PC-9 (cell line): ENCODE measurements at places on chromosomes 12 and 14.
A peak's percentile ranks its signal among the peaks of the same experiment; 100 is the strongest.

GRCh38 chr14:73717711-73718417 is 3.7 kb upstream of the PNMA1 start:
- DNase-seq, result no peak

- no peak for DNase-seq
Observed at GRCh38 chr14:92323011-92323915, at the start of gene SLC24A4. Gene SLC24A4, plus strand, starts transcription at chr14:92323165. Its CDS starts 666 bp downstream, at chr14:92323831.

GRCh38 chr12:114918535-114919233 is 234.7 kb upstream of the TBX3 start:
- DNase-seq, result peak; percentile 88

GRCh38 chr14:102052522-102052921 is 34.3 kb downstream of the HSP90AA1 start:
- no peak for DNase-seq

GRCh38 chr12:52956987-52957386 is 8.1 kb downstream of the KRT18 start:
- no peak for DNase-seq

- no peak for DNase-seq
Observed at GRCh38 chr14:101122237-101123141, 219.0 kb upstream of the RTL1 start.

DNA sequence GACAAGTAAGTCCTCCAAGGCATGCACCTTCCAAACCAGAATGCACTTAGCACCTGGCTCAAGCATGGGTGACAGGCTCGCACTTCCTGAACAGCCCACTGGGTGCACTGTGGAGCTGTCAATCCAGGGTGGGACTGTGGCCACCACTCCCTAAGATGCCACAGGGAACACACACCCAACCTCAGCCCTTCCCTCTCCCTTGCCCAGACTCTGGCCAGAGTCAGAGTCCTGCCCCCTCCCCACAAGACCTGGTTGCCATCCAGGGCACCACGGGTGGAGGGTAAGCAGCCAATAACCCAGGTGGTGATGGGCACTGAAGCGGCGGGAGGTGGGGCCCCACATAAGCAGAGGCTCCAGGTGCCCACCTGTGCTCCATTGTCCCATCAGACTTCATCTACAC is 160.6 kb downstream of the MYRFL start:
- peak; percentile 18 for DNase-seq

- no peak for DNase-seq
Observed at GRCh38 chr14:86712727-86713126, 1182.8 kb downstream of the FLRT2 start.

- DNase-seq, result no peak
Observed at GRCh38 chr14:56806760-56807159, 3.5 kb downstream of the OTX2 start.

DNA sequence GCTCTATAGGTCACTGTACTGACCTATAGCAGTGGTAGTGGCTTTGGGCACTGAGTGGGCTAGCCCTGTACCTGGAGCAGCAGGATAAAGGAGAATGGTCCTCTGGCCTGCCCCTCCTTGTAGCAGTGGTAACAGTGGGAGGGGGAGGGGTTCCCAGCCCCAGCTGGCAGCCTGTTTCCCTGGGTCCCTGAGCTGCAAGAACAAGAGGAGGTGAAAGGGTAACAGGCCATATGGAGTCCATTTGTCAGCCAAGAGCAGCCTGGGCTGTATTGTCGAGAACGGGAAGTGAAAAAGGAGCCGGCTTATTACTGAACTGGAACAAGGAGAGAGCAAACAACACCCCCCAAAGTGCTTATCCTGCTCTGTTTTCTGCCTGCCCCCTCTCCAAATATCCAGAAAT is 73.8 kb upstream of the SRSF5 start:
- DNase-seq, result no peak

- no peak for DNase-seq
Observed at GRCh38 chr12:93094988-93095737, 166.1 kb upstream of the EEA1 start.

GRCh38 chr12:69476276-69477017 is 6.3 kb downstream of the FRS2 start:
- DNase-seq, result no peak

DNA sequence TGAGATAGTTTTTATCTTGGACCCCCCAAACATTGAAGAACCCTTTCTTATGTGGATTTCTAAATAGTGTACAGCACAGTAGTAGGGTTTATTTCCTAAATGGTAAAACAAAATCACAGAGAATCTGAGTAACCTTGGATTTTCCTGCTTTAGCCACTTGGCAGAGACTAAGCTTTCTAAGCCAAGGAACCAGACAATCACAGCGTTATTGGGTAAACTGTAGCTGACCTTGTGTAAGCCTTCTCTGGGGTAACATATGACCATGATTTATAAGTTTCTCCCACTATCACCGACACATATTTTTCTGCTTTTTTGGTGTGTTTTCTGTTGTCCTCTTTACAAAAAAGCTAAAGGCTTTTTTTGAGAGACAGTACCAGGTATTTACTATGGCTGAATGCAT is 136.3 kb upstream of the PZP start:
- no peak for DNase-seq

- no peak for DNase-seq
Observed at GRCh38 chr14:72610096-72610830, 283.6 kb downstream of the DPF3 start.

DNA sequence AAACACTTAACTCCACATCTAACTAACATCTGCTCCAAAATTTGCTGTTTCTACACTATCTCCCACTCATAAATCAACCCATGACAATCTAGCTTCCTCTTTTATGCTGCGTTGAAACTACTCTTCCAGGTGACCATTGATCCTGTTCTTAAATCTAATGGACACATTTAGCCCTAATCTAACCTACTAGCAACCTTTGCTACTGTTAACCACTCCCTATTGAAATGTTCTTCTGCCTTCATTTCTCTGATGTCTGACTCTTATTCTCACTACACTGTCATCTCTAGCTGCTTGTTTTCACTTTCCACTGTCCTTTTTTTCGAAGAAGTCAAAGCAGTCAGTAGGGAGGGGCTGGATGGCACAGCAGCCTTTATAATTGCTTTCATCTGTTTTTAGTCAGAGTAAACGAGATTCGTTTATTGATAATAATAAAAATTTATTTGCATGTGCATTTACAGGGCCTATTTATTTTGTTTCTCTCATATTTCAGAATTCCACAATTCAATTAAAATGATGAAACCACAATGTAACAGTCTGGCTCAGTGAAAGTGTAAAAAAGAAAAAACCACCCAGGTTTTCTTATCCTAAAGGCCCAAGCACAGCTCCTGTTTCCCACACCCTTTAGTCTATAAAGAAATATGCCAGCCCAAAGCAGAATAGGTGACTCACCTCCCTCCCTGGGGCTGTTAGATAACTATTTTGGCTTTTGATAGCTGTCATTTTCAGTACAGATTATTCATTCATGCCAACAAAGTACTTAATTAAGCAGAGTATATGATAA is 44.9 kb downstream of the ATP2B1 start:
- DNase-seq, result peak; percentile 73

DNA sequence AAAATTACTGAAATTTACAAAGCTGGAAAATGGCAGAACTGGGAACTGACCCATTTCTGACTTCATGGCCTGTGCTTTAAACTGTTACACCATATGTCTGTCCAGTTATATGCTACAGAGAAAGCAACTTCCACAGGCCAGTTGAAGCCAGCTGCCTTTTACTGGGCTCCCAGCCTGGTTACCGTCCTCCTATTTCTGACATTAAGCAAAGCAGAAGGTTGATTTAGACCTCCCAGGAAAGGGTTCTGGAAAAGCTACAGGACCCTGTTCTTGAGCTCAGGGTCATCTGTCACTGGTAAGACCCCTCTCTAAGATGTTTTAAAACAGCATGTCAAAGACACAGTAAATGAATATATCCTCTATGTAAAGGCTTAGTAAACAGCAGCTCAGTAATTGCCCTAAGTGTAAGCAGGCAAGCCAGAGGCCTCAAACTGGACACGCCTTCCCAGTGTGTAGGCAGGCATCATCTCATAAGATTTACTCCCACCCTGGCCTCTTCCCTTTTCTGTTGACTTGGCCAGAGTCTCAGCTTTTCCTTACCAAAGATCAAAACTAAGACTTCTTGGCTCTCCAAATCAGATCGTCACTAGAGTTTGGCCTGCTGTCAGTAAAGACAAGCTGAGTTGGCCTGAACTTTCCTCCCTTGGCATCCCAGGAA is 55.4 kb upstream of the RNU6-8 start:
- no peak for DNase-seq

DNA sequence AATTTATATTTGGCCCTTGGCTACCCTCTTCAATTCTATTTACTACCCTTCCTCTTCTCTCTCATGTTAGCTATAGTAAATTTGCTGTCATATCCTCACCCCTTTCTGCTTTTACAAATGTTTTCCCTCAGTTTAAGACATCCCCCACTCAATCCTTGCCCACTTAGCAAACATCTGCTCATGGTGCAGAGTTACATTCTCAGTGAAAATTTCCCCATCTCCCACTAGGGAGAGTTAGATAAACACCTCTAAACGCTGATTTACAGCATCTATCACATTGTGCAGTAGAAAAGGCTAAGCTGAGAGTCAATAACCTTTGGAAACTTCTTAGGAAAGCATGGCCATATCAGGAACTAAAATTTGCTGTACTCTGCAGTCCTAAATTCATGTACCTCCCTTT is 69.0 kb downstream of the DENND5B start:
- no peak for DNase-seq

GRCh38 chr12:118581371-118581770 is 205.0 kb downstream of the SUDS3 start:
- DNase-seq, result no peak

- no peak for DNase-seq
Observed at GRCh38 chr12:5661811-5662210, 229.9 kb downstream of the NTF3 start.

DNA sequence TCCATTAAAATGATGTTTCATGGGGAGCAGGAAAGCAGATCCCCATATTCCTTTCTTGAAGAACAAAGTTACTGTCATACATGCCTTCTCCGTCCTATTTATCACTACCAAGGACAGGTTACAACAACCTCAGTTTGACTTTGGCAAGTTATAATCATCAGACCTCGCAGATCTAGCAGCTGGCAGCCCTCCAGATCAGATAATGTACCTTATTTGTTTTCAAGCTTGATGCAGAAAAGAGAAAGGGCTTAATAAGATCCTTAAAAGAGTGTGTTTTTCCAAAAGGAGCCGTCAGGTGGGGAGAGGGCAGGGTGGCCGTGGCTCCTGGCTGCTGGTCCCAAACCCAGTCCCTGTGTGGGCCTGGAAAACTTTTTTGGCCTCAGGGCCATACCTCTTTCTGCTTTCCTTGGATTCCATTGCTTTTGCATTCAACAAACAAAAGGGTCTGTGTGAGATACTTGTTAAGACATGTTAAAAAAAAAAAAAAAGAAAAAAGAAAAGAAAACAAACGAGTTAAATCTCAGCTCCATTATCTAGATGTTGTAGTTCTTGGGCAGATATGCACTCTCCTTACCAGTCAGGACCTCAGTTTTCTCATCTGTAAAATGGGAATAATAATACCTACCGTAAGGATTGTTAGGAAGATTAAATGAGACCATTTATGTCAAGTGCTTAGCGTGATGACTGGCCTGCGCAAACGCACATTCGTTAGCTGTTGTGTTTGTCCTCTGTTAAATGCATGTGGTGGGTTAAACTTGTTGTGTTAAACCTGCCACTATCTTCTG is 64.6 kb downstream of the B4GALNT3 start:
- peak; percentile 62 for DNase-seq

DNA sequence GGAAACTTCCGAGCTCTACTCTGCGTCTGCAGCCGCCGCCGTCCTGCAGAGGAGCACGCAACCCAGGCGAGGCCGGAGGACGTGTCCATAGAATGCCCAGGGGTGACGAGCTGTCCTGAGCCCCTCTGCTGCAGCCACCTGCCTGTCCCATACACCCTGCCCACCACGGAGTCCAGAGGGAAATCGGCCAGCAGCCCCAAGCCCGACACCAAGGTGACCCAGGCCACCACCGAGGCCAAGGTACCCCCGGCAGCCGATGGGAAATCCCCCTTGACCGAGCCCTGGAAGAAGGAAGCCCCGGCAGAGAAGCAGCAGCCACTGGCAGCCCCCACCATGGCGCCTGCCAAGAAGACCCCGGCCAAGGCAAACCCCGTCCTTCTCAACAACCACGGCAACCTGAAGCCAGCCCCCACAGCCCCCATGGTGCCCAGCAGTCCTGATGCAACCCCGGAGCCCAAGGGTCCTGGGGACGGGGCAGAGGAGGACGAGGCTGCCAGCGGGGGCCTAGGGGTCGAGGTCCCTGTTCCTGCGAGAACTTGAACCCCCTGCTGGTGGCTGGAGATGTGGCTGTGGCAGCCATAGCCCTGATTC is 128.7 kb upstream of the C14orf180 start:
- DNase-seq, result no peak

DNA sequence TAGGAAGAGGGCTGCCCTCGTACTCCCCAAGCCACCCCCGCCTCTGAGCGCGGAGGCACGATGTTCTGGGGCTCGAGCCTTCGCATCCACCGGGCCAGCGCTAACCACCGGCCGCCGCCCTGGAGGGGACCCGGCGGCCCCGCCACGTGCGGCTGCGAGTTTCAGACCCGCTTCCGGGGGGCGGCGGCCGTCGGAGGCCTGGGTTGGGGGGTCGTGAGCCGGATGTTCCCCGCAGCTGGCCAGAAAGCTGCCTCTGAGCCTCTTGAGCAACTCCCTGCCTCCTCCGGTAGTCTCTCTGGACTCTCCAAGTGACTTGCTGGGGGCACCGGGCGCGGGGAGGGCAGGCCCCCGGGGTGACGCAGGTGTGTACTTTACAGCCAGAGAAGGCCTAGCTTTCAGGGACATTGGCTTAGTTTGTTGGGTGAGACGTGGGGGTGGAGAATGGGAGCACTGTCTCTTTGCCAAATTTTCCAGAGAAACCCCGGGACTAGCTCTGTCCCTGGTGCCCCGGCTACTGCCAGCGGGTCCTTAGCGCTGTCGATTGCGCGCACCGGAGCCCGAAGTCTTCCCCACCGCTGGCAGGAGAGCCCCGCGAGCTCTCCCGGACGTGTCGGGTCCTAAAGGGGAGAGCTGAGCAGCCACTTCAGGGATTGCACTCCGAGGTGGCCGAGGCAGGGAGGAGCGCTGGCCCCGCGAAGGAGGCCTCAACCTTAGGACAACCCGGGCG is 15.6 kb downstream of the OTX2 start:
- no peak for DNase-seq

DNA sequence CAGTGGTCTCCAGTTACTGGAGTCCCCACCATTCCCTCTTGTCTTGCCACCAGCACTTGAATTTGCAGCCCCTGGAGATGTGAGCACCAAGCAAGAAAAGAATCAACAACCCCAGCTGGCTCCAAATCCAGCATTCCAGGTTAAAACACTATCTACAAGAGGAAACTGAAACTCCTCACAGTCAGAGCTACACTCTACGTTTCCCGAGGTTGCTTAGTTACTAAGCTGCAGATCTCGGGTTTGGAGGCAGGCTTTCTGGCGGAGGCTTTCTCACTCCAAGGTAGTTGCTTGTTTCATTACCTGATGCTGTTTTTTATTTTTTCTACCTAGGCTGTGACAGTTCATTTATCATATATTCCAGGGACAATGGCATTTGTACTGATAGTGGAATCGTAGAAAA is 248.1 kb downstream of the GLT1D1 start:
- no peak for DNase-seq

DNA sequence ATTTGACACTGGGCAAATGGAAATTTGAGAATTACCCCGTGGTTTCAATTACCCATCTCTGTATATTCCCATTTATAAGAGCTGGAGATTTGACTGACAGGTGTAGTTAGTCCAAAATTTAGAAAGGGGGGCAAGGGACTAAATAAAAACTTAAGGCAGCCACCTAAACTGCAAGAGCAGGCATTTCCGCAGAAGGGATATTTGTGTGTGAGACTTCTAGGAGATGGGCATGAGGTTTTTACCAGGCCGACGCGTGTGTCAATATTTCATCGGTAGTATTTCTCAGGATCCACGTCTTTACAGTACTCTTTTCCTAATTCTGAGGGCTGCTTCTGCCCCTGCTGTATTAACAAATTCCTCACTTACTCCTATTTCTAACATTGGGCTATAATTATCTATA is 1.4 kb downstream of the FAR2 start:
- no peak for DNase-seq
